Ureter (tissue), 1 donor: ENCODE measurements at places on chromosomes 3 and 15. TPM values are rescaled to one million over a fixed set of nuclear protein-coding genes. Genes with fewer than 3 reads are reported as not detected.

DNA sequence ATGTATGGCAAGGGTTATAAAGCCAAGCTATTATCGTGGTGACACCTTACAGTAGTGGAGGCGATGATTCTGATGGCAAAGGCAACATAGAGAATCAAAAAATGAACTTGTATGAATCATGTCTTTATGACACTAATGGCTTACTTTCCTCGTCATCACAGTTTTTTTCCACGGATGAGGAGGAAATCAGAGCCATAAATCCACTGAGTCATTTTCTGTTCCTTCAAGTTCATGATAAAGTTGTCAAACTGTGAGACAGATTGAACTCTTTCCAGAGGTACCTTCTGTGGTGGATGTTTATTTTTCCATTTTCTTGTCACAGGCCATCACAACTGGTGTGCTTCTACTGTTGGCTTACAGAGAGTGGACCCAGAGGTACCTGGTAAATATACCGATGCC lies 8.5 kb downstream of the TMEM212 start:
- DNase-seq = no peak

GRCh38 chr3:89851974-89852621 lies 744.7 kb downstream of the EPHA3 start:
- DNase-seq = no peak

GRCh38 chr3:34323517-34323916 lies 525.1 kb downstream of the PDCD6IP start:
- no peak for DNase-seq

GRCh38 chr15:44216958-44217357 lies 21.9 kb upstream of the FRMD5 start:
- no peak for DNase-seq

CERS3 gene
- not detected for total RNA-seq

INSYN1 gene
- total RNA-seq = 8.1 TPM

DNA sequence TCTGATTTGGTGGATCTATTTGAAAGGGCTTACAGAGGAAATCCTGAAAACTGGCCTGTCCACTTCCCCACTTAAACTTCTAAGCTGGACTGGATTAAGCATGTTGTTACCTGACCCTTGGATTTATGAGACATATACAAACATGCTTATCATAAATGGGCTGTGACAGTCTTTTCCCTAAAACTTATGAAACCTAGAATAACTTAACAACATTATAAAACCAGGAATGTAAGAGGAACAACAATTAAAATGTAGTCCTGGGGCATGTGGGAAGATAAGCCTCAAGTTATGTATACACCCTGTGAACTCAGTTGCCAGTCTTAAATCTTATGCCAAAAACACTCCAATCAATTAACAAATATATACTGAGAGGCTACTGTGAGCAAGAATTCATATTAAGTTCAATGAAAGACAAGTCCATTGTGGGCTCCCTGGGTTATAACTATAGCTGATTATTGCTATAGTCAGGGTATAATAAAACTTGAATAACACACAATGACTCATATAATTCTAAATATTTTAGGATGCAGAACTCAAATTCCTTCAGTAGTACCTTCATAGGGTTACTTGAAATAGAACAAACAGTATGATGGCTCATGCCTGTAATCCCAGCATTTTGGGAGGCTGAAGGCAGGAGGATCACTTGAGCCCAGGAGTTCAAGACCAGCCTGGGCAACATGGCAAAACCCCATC lies 87.2 kb upstream of the PPIB start:
- no peak for DNase-seq

IL5RA gene
- not detected for total RNA-seq

GRCh38 chr3:73461547-73461946 lies 163.2 kb downstream of the PDZRN3 start:
- no peak for DNase-seq

DNA sequence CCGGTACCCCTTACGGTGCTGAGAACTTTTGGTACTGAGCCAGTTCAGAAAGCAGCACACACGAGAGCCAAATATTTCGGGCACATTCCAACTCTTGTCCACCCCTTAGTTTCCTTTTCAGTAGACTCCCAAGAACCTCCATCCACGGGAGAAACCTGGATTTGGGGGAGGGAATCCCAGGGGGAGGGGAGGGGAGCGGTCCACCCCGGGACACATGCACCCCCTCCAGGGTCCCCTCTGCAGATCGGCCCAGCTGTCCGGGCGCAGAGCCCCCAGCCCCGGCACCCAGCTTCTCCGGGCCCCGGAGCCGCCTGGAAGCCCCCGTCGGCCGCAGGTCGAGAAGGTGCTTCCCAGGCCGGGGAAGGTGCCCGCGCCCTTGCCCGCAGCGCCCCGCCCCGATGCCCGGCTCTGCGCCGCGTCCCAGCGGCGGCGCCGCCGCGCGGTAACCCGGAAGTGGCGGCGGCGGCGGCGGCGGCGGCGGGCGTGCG lies 455 bp upstream of the ABHD17C start:
- DNase-seq = no peak

NXPE3 gene
- 14.5 TPM for total RNA-seq
